ENCODE measurements at places on chromosomes 6 and 20.

DNA sequence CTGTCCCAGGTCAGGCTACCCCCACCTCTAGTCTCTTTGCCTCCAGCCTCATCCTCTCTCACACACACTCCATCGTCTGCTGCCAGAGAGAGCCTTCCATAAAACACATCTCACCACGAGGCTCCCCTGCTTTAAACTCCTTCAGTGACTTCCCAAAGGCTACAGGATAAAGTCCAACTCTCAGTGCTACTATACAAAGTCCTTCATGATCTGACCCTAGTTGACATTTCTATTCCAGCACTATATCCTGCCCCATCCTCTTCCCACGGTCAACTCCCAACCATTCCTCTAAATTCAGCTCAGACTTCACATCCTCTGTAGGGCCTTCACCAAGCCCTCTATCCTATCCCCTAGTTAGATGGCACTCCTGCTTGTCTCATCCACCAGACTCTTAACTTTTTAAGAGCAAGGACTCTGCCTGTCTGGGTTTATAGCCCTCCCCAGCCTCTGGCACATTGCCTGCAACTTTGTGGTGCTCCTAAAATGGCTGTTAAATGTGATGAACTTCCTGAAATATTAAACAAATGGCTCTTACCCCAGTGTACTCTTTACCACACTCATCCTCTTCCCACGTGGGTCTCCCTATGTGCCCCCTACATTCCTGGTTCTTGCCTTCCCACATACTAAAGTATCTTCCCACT, 36.1 kb downstream of the KIF16B start:
- DNase-seq: no peak
- H3K4me1 ChIP-seq: no peaks in the 10 kb centered on the region
- no peaks in the 10 kb centered on the region for H3K36me3 ChIP-seq
- H3K4me3 ChIP-seq: no peak overlapping the region
- H3K27ac ChIP-seq: no peak overlapping the region

GRCh38 chr6:159106627-159107241, 61.9 kb upstream of the TAGAP start:
- H3K27ac ChIP-seq: peak overlapping the region; percentile 81
- peaks cover 11% of the 10 kb centered on the region for H3K27me3 ChIP-seq
- DNase-seq: peak; percentile 65
- H3K36me3 ChIP-seq: no peaks in the 10 kb centered on the region
- no peak overlapping the region for H3K4me3 ChIP-seq

DNA sequence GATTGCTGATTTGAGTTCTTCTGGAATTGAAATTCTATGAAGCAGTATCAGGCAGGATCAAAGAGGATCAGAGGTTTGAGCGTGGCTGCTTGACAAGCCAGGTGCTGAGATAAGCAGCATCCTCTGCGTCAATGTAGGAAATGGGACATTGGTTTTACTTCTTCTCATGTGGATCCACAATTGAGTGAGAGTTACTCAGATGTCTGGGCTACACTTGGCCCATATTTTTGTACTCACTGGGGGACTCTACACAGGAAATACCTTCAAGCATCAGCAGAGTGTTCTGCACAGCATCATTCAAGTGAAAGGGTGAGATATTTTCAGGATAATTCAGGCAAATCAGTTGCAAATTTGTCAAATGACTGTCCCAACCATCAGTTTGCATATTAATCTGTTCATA, 613.9 kb upstream of the ARID1B start:
- no peak overlapping the region for H3K4me3 ChIP-seq
- no peaks in the 10 kb centered on the region for H3K27me3 ChIP-seq
- no peak for DNase-seq
- H3K36me3 ChIP-seq: no peaks in the 10 kb centered on the region
- H3K27ac ChIP-seq: no peak overlapping the region
- peaks cover 17% of the 10 kb centered on the region for H3K4me1 ChIP-seq

GRCh38 chr20:4671015-4671414, 50.7 kb upstream of the PRND start:
- no peak for DNase-seq
- H3K27ac ChIP-seq: no peak overlapping the region
- H3K4me1 ChIP-seq: peaks cover 15% of the 10 kb centered on the region
- no peaks in the 10 kb centered on the region for H3K27me3 ChIP-seq

- no peak overlapping the region for H3K27ac ChIP-seq
- H3K36me3 ChIP-seq: no peaks in the 10 kb centered on the region
- DNase-seq: no peak
- no peaks in the 10 kb centered on the region for H3K27me3 ChIP-seq
These were observed 25.5 kb upstream of the MANEA start for GRCh38 chr6:95551678-95552324.

GRCh38 chr6:125154761-125155135, 1.2 kb downstream of the TPD52L1 start:
- H3K27me3 ChIP-seq: peaks cover 4% of the 10 kb centered on the region
- peak overlapping the region; percentile 86 for H3K27ac ChIP-seq
- peak; percentile 45 for DNase-seq

Measured in endothelial cell (in vitro differentiated cells).